Epithelial cell of esophagus (primary cell): ENCODE measurements at places on chromosomes 11 and 22.
A peak's percentile ranks its signal among the peaks of the same experiment; 100 is the strongest.

DNA sequence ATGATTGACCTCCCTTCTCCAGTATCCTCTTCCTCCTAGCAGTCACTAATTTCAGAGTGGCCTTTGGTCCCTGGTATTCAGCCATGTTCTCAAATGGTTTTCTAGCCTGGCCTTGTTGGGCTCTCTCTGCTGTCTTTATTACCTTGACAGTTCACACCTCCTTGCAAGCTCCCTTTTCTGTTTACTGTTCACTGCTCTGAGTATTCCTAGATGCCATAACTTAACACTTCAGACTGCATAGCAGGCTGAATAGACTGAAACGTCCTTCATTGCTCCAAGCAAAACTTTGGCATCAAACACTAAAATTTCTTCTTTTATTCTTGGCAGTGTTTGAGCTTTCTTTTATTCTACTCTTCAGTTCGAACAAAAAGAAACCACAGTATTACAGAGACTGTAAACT is 49.7 kb upstream of the SLC25A18 start:
- no peak for DNase-seq

DNA sequence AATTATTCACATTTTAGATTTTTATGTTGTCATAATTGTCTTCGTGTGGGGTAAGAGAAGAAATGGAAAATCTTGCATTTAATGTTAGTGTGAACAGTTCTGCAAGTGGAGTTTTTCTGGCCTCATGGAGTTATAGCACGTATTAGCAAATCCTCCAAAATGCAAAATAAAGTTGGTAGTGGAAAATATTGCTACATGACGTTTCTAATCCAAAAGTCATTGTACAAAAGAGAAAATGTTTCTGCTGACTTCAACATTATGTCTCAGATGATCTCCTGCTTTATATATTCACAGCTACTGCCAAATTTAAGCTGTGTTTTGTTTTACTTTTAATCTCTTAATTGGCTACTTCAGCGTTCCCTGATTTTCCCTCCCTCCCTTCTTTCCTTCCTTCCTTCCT is 1804.0 kb upstream of the RAG2 start:
- no peak for DNase-seq

- DNase-seq: peak; percentile 97
Measured at GRCh38 chr11:12042215-12042676, 33.8 kb upstream of the DKK3 start.

DNA sequence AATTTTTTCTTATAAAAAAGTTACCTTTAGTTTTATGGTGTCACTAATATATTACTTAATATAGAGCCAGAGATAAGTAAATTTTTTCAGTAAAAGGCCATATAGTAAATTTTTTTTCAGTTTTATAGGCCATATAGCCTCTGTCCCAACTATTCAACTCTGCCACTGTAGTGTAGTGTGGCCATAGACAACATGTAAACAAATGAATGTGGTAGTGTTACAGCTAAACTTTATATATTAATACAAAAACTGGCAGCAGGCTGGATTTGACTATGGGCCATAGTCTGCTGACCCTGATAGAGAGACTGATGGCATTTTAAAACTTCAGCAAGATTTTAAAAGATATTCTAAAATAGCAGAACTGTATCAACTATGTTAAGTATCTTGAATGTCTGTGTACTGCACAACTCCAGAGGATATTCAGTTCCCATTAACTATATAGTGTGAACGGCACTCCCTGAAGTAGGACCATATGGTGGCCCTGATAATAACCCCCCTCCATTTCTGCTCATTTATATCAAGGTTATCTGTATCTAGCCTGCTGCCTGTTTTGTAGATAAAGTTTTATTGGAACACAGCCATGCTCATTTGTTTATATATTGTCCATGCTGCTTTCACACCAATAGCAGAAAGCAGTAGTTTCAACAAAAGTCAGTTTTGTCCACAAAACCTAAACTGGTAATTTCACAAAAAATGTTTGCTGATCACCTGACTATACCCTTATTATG is 71.6 kb downstream of the PRMT3 start:
- DNase-seq: no peak

- DNase-seq: peak; percentile 38
Measured at GRCh38 chr11:94968334-94968958, 4.9 kb downstream of the CWC15 start.

DNA sequence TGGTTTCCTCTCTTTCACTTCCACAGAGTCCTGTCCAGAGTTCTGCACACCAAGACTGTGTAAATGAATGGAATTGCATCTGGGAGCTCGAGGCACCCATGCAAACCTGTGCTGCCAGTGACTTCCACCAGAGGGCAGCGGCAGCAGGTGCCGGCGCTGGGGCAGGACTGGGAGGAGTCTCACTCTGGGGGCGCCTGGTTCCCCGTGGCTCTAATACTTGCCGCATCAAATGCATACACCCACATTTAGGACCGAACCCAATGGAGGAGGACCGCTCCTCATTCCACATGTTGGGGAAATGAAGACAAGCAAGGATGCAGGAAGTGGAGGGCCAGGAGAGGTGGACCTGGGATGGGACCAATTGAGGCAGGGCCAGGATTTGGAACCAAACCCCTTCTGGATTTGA is 1.1 kb upstream of the CD6 start:
- peak; percentile 63 for DNase-seq

GRCh38 chr11:17753153-17753552 is 18.6 kb downstream of the KCNC1 start:
- DNase-seq: no peak

- DNase-seq: no peak
Measured at GRCh38 chr11:9160166-9160565, 68.8 kb upstream of the SCUBE2 start.

GRCh38 chr11:120389693-120390584 is 53.7 kb downstream of the ARHGEF12 start:
- peak; percentile 82 for DNase-seq

- DNase-seq: peak; percentile 72
Measured at GRCh38 chr11:64359712-64360445, 917 bp downstream of the RPS6KA4 start.
